Thymus (tissue), 14 donors: ENCODE measurements at places on chromosomes 11 and 22. TPM values are rescaled to one million over a fixed set of nuclear protein-coding genes. Genes with fewer than 3 reads are reported as not detected.

DNA sequence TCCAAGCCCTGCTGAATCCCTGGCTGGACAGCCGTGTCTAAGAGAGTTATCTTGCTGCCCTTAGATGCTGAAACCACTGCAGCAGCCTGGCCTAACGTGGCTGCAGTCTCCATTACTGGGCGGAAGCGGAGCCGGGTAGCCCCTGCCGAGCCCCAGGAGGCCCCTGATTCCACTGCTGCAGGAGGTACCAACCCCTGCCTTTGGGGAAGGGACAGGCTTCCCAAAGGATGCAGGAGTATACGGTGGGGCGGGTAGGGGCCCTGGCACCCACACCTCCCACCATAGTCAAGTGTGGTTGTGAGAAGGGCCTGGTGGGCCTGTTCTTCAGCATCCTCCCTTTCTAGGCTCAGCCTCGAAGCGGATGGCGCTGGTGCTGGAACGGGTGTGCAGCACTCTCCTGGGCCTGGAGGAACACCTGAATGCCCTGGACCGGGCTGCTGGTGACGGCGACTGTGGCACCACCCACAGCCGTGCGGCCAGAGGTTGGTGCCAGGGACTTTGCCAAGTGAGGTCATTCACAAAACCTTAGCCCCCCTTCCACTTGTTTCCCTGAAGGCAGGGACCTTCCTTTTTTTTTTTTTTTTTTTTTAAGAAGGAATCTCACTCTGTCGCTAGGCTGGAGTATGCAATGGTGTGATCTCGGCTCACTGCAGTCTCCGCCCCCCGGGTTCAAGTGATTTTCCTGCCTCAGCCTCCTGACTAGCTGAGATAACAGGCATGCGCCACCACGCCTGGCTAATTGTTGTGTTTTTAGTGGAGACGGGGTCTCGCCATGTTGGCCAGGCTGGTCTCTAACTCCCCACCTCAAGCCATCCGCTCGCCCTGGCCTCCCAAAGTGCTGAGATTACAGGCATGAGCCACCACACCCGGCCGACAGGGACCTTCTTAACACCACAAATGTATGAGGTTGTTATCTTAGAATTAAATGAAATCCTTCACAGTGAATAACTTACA lies 11.0 kb downstream of the TKFC start:
- H3K36me3 ChIP-seq, result peaks cover 20% of the 10 kb centered on the region
- H3K4me3 ChIP-seq, result no peak overlapping the region
- H3K27me3 ChIP-seq, result no peaks in the 10 kb centered on the region
- H3K4me1 ChIP-seq, result peaks cover 3% of the 10 kb centered on the region
- DNase-seq, result no peak
- H3K27ac ChIP-seq, result no peak overlapping the region

DNA sequence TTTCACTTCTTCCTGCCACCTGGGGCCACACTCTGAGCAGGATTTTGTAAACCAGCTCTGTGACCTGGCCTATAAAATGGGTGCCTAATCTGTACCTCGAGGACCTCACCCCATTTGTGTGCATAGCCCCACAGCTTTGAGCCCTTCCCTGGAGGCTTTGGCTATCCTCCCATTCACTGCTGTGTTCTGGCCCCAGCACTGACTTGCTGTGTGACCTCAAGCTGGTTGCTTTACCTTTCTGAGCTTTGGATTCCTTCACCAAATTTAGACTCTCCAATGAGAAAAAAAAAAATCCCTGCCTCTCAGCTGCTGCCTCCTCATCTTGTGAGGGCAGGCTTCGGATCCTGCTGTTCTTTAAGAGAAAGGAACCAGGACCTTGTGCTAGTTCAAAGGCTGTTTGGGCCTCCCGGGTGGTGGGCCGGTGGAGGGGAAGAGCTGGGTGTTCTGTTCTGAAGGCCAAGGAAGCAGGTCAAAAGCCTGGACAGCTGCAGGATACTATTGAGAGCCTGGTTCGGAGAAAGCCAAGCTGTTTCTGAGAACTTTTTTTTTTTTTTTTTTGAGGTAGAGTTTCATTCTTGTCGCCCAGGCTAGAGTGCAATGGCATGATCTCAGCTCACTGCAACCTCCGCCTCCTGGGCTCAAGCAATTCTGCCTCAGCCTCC lies 1.1 kb upstream of the PYGM start:
- H3K27ac ChIP-seq, result no peak overlapping the region
- peaks cover 47% of the 10 kb centered on the region for H3K36me3 ChIP-seq
- no peak for DNase-seq
- no peaks in the 10 kb centered on the region for H3K27me3 ChIP-seq
- peaks cover 49% of the 10 kb centered on the region for H3K4me1 ChIP-seq

DNA sequence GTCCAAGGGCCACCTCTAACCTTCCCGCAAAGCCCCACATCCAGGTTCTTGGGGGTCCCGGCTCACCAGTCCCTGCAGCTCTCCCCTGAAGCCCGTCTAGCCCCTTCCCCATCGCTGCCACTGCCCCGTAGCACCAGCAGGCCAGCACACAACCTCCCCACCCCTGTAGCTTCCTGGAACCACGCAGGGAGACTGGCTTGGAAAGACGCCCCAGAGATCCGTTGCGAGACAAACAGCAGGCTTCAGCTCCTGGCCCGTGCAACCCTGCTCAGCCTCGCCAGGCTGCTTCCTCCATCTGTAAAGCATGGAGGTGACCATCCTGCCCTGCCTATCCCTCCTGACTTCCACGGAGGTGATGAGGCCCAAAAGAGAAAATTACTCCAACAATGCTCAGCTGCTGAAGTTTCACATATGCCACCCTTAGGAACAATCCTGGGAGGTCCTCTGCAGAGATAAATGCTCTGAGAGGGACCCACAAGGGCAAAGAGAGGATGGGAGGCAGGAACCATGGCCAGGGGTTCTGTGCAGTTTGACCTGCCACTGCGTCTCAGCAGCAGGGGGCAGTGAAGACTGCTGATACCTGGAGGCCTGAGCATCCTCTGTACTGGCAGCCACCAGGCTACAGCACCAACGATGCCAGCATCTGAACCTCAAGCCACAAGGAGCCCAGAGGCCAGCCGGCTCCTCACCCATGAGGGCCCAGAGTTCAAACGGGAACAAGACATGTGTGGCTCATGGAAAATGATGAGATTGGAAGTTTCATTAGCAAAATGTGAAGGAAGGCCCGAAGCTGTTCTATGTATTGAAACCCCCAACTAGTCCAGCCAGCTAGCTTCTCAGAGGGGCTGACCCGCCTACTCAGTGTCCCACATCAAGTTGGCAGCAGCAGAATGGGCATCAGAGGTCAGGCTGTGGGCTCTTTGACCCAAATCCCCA lies 16.1 kb downstream of the DGCR2 start:
- no peaks in the 10 kb centered on the region for H3K36me3 ChIP-seq
- peaks cover 33% of the 10 kb centered on the region for H3K4me1 ChIP-seq
- H3K4me3 ChIP-seq, result no peak overlapping the region
- no peaks in the 10 kb centered on the region for H3K27me3 ChIP-seq
- DNase-seq, result no peak
- H3K27ac ChIP-seq, result no peak overlapping the region

Gene SPDYC
- not detected for total RNA-seq

DNA sequence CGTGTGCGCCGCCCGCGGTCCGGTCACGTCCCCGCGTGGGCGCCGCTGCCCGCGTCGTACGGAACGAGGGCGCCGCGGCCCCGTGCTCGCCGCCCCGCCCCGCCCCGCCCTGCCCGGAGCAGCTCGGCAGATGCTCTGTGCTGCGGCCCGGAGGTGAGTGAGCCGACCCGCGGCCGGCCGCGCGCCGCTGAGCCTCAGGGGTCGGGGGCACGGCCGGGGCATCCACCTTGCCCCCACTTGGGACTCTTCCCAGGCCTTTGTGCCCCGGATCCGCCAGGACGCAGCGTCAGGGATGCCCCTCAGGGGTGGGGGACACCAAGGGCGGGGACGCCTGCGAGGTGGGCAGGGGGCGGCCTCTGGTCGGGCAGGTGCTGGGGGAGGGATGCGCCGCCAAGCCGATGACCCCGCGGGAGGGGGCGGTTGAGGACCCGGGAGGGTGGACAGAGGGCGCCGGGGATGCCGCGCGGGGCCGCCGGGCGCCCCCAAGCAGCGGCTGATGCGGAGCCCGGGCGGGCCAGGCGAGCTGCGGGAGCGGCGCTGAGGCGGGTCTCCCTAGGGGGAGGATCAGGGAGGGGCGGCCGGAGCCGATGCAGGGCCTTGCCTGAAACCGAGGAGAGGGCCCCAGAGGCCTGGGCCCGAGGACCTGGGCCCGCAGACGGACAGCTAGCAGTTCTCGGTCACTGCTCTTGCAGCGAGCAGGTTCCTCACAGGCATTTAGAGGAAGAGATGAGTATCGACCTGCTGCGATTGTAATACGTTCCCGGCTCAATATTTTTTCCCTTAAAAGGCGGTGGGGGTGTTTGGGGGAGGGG lies at the start of gene GNAZ:
TSS of gene GNAZ (plus strand) at position 102 of the 812 bp plus-strand sequence. CDS start 25,177 bp downstream, outside the sequence.
- H3K27ac ChIP-seq, result no peak within 1 kb of the TSS
- H3K4me1 ChIP-seq, result peaks cover 8% of the 10 kb centered on the region
- peaks cover 31% of the 10 kb centered on the region for H3K27me3 ChIP-seq
- DNase-seq, result peak; percentile 20
- peak within 1 kb of the TSS; percentile 58 for H3K4me3 ChIP-seq
- H3K36me3 ChIP-seq, result no peaks in the 10 kb centered on the region

DNA sequence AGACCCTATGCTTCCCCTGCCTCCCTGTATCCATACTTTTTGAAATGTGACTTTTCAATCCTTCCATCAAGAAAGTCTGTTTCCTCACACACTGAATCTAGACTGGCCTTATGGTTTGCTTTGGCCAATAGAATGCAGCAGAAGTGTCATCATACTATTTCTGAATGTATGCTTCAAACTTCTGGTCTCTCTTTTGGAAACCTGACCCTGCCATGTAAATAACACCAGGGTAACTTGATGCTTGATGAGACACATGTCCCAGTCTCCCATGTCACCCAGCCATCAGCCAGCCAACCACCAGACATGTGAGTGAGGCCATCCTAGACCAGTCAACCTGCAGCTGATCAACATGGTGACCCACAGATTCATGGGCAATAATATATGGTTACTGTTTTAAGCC lies 29.7 kb upstream of the CAVIN3 start:
- DNase-seq, result no peak
- H3K36me3 ChIP-seq, result no peaks in the 10 kb centered on the region
- H3K27ac ChIP-seq, result no peak overlapping the region
- H3K27me3 ChIP-seq, result no peaks in the 10 kb centered on the region

DNA sequence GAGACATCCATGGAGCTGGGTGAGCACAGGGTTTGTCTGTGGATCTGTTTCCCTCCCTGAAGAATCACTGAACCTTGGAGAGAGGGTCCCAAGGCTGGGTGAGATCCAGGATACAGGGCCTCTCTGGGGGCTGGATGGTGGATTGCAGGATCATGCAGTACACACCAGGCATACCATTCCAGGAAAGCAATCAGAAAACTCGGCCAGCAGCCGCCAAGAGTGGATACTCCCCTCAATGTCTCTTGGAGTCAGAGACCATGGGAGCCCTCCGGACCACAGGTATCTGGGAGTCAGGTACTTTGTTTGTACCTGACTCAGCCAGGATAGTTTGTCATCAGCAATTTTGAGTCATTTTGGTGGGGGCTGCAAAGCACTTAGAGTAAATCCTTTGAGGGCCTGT lies 14.6 kb upstream of the SYT13 start:
- DNase-seq, result no peak
- H3K4me1 ChIP-seq, result no peaks in the 10 kb centered on the region
- H3K36me3 ChIP-seq, result no peaks in the 10 kb centered on the region
- H3K27ac ChIP-seq, result no peak overlapping the region
- H3K4me3 ChIP-seq, result no peak overlapping the region

DNA sequence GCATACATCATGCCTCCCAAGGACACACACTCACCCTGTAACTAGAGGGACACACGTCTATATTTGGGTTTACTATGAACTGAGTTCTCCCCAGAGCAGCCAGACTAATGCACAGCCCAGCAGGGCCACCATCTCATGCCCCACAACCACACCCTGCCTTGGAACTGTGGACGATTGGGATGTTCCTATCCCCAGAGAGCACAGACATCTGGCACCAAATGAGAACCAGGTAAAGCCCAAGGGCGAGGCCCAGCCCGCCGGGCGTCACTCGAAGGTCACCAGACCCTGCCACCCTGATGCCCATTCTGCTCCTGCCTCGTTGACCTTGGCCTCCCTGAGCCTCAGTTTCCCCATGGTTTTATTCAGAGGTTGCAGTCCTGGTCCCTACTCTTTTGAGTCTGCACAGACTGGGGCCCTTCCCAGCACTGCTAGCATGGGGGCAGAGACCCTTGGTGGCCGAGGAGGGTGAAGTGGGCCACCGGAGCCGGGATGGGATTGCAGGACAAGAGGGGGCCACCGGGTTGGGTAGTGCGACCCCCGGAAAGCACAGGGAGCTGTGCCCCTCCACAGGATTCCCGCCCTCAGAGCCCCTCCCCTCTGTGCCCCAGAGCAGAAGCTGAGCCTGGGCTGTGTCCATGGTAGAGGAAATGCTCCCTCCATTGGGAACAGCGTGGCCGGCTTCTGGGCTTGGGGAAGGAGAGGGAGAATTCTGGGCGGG lies 56.8 kb downstream of the IGLL5 start:
- no peaks in the 10 kb centered on the region for H3K4me1 ChIP-seq
- H3K4me3 ChIP-seq, result no peak overlapping the region
- H3K27ac ChIP-seq, result no peak overlapping the region
- DNase-seq, result no peak
- no peaks in the 10 kb centered on the region for H3K36me3 ChIP-seq

Gene SPTY2D1
- 10.2 TPM for total RNA-seq

Gene NARS2
- total RNA-seq, result 25.0 TPM

DNA sequence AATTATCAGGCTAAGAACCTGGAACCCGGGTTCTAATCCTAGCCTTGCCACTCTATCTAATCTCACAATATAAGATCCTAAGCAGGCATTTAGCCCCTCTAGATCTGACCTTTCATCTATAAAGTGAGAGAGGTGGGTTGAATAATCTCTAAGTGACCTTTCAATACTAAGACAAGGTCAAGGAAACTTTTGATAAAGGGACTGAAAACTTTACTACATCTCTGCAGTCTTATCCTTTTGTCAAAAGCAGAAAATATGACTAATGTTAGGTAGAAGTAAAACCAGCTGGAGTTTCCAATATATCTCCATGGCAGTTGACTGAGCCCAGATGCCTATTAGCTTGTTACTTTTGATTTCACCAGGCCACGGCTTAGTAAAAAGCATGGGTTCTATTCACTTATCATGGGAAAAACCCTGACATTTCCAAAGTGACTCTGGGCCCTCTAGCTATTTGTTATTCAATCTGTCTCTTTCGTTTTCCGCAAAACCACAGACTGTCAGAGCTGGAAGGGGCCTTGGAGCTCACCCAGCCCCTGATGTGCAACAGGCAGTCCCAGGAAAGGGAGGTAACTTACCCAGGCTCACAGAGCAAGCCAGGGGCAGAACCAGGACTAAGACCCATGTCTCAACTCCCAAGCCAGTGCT lies 75.8 kb downstream of the RAB30 start:
- H3K27me3 ChIP-seq, result no peaks in the 10 kb centered on the region
- H3K36me3 ChIP-seq, result no peaks in the 10 kb centered on the region
- H3K27ac ChIP-seq, result no peak overlapping the region
- no peak overlapping the region for H3K4me3 ChIP-seq
